Smooth muscle cell of the coronary artery (primary cell): ENCODE measurements at places on chromosomes 3 and 15. TPM values are rescaled to one million over a fixed set of nuclear protein-coding genes. Genes with fewer than 3 reads are reported as not detected.

The VPS13C gene
- 53.7 and 61.3 TPM in 2 replicates for total RNA-seq

The CHL1 gene
- total RNA-seq: not detected in 2 replicates

The SEMA3G gene
- total RNA-seq: 0.90 TPM in 1 of 2 replicates, not detected in the other

The PLSCR2 gene
- 0.38 TPM in 1 of 2 replicates, not detected in the other for total RNA-seq

The SI gene
- total RNA-seq: not detected in 2 replicates

The CLEC3B gene
- total RNA-seq: 0.98 and 46.7 TPM in 2 replicates

The VGLL3 gene
- 2.9 and 54.9 TPM in 2 replicates for total RNA-seq

The SCN11A gene
- under 0.01 TPM in 1 of 2 replicates, not detected in the other for total RNA-seq

The KBTBD12 gene
- not detected in 2 replicates for total RNA-seq

The PROS1 gene
- 30.1 and 34.4 TPM in 2 replicates for total RNA-seq

The TTLL13 gene
- total RNA-seq: 0.12 TPM in 1 of 2 replicates, not detected in the other

The UBAP1L gene
- 0.53 and 0.94 TPM in 2 replicates for total RNA-seq

The IL12A gene
- total RNA-seq: 0.15 and 2.3 TPM in 2 replicates

The KIF23 gene
- 2.5 and 12.9 TPM in 2 replicates for total RNA-seq

The TRPC1 gene
- total RNA-seq: 18.9 and 29.0 TPM in 2 replicates

The RPL39L gene
- total RNA-seq: 11.3 and 49.4 TPM in 2 replicates
